Activated CD4-positive, alpha-beta T cell treated with anti-CD3 and anti-CD28 coated beads for 1 hour (primary cell): ENCODE measurements at places on chromosomes 4 and X.

- no peak for DNase-seq
Observed at GRCh38 chr4:56149591-56149990, 200.8 kb downstream of the CEP135 start.

DNA sequence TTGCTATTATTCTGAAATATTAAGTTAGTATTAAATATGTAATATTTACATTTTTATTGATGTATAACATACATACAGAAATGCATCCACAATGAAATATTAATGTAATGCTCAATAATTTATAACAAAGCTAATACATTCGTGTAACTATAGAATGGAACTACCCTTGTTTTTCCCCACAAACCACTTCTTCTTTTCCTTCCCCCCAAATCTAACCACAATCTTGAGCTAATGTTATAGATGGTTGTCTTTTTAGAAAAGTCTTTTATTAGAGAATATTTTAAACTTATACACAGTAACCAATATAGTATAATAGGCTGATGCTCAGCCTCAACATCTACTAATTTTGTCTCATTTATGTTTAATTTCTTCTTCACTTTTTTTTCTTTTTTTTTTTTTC is 4.5 kb upstream of the ZNF732 start:
- DNase-seq: no peak

DNA sequence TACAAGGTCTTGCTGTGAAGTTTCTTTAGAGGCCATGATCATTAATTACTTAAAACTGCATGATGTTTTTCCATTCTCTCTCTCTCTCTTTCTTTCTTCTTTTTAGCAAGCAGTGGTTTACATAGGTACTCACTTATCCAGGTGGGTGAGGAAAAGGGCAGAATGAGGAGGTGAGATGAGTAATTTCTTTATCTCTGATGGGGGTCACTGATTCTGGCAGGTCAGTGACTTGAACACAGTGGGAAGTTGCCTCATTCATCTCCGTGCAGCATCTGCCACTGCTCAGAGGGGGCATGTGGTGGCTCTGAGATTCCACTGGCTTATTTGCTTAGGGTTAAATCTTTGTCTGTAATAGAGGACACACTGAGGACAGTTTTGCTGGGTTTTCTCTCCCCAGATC is 62.6 kb downstream of the FAM114A1 start:
- DNase-seq: no peak

DNA sequence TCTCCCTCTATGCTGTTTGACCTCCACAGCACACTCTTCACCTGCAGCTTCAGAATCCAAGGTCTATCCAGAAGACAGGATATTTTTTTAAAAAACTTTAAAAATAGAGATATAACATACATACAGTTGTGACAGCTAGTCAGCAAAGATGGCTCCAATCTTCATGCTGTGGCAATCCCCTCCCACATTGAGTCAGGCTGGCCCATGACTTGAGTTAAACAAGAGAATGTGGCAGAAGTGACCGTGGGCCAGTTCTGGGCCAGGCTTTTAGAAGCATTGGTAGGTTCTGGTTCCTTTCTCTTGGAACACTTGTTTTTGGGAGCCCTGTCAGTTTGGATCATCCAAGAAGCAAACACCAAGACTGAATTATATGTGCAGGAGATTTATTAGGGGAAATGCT is 36.1 kb upstream of the REPS2 start:
- DNase-seq: no peak

DNA sequence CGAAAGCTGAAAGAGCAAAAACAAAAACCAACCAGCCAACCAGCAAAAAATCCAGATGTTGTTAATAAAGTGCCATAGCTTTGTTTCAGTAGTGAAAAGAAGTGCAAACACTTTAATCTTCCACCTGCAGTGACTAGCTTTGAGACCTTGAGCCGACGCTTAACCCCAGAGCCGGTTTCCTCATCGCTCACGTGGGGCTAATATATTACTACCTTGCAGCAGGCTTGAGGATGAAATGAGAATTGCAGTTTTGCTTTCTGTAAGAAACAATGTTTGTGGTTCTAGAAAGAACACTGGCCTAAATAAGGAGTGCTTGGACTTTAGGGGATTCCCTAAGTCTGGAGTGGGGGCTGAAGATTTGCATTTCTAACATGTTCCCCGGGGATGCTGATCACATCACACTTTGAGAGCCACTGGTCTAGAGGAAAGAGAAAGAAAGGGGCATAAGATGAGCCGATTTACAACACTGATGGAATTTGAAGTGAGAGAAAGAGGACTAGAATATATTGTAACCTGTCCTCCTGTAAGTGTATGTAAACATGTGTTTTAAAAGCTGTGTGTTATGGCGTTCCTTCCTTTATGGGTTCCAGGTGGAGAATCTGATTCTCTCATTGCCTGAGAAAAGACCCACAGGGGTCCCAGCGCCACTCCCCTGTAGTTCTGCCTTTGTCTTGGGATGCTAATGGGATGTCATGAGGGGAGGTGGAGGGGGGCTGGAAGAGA is 1.4 kb downstream of the FGF2 start:
- DNase-seq: no peak

DNA sequence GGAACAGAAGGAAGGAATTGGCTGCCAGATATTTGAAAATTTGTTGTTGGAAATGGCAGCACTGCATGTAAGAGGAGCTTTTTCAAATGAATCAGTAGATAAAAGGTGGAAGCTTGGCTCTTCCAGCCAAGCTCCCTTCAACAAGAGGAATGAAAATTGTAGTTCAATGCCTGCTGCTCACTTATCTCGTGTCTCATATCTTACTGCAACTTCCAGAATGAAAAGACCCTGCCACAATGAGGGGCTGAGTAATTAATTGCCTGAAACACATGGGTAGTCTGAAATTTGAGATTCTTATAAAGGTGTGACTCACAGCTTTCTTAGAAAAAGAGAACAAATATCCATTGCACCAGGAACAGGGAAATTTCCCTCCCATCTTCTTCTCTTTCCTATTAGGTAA is 53.0 kb downstream of the HAND2 start:
- DNase-seq: no peak

DNA sequence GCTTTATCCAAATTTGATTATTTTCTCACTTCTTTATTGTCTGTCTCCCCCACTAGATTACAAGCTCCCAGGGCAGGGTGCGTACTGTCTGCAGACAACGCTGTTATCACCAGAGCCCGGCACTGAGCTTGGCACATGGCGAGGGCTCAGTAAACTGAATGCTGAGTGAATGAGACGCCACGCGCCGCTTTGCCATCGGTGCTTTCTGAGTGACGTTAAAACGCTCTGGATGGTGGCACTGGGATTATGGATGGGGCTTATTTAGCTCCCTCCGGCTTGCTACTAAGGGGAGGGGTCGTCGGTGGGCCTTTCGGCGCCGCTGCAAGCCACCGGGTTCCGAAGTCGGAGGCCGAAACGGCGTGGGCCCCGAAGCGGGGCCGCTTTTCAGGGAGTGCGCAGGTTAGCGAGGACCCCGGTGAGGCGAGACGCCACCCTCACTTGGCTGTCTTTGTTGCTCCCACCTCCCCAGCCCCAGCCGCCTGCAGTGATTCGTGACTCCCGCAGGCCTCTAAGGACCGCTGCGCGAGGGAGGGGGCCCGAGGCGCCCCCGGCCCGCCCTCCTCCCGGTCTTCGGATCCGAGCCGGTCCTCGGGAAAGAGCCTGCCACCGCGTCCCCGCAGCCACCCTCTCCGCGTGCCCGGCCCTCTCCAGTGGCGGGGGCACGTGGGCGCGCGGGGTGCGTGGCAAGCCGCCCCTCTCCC is 569 bp upstream of the FHL1 start:
- DNase-seq: no peak

DNA sequence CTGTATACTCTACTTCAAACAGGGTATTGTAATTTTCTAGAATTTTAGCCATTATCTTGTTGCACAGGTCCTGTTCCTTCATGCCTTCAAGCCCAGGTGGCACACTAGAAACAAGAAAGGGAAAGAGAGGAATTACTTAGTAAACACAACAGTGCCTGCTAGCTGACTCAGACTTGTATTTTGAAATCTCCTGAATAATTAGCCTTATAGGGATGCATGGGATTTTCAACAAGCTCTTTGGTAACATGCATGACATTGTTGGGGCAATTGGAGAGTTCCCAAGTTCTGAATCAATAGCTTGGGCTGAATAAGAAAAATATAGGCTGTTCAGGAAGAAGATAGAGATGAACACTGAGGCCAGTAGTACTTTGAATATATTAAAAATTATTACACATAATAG is 118.8 kb downstream of the FAM13A start:
- DNase-seq: no peak

GRCh38 chr4:104772849-104773248 is 278.2 kb upstream of the CXXC4 start:
- DNase-seq: no peak

DNA sequence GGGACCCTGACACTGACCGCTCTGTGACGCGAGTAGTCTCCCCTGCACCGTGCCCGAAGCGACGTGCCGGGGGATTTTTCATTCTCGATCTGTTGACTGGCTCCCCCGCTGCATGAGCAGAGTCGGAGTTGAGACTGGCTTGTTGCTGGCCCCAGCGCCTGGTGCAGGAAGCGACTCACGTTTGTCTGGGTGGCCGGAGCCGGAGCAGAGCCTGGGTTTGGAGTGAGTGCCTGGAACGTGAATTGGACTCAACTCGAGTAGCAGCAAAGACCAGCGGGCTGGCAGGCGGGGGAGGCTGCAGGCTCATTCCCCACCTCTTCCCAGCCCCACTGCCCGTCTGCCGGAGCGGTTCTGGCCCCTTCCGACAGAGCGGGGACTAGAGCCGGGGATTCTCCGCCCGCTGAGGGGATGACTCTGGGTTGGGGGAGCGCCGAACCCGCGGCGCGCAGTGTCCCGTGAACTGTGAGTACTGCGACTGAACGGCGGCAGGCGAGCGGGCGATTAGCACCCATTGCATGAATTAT is 554 bp downstream of the PCDH7 start:
- DNase-seq: no peak

DNA sequence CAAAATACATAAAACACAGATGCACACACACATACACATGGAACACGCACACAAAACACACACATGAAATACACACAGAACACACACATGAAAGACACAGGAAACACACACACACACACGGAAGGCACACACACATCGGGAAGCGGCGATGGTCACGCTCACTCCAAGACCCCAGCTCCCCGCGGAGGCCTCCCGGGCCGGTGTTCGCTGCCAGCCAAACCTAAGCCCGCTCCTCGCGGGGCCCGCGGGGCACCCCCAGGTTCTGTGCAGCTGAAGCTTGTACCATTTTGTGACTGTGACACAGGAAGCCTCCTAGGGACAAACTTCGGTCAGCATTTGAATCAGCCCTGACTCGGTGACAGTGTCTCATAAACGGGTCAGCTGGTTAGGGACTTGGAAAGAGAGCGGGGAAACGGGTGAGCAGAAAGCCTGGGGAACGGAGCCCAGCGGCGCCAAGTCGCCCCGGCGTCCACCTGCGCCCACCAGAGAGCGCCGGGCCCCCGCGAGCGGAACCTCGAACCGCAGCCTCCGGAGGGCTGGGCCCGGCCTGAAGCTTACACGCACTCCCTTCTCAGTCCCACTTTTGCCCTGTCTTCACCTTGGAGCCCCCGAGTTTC is 32.1 kb downstream of the F11 start:
- no peak for DNase-seq

DNA sequence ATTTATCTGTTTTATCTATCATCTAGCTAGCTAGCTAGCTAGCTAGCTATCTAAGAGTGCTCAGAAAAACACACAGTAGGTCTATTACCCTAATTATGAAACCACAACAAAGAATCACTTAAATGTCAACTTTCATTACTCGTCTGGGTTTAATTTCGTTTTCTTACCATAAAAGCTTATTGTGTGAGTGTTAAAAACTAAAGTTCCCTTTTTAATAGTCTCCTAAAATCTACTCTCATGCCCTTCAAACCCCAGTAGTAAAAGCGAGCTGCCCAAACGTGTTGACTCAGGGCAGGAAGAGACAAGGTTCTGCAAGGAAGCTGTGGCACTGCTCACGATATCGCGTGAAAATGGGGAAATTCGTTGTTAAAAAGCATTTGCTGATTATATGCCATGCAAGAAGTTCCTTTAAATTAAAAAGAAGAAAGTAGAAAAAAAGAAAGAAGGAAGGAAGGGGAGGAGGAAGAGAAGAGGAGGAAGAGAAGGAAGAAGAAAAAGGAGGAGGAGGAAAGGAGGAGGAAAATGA is 595 bp downstream of the MBNL3 start:
- DNase-seq: no peak

- DNase-seq: no peak
Observed at GRCh38 chrX:31114858-31115257, 43.0 kb upstream of the FTHL17 start.

DNA sequence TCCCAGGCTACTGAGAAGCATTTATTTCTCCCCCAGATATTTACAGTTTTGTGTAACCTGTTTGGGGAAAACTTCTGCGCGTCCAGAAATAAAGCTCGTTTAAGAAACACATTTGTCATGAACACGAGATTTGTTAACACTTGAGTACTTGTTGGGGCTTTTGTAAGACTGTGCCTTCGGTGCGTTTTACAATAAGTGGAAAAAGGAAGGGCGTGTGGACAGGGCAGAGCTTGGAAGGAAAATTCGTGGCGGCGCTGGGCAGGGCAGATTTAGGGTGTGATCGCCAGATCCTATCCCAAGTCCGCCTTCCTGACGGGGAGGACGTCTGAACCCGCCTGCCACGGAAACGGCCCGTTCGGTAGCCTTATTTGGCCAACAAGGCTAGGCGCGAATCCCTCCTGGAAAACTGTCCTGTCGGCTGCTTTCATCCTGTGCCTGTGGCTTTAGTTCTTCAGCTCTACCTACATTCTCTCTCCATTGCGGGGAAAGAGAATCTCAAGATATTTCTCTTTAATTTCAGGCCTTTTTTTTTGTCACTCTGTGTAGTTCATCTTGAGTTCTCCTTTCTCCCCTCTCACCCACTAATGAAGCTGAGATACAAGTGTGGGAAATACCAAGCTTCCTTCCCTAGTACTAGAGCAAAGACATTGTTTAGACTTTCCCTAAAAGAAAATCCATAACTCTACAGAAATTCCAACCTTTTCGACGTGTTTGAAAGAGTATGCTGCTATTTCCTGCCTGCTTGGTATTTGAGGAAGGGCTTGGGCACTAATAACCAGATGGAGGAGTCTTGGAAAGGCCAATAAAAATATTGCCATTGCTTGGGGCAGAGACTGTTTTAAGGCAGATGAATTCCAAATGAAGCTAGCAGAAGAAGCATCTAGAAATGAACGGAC is 982 bp downstream of the PDLIM5 start:
- DNase-seq: no peak

DNA sequence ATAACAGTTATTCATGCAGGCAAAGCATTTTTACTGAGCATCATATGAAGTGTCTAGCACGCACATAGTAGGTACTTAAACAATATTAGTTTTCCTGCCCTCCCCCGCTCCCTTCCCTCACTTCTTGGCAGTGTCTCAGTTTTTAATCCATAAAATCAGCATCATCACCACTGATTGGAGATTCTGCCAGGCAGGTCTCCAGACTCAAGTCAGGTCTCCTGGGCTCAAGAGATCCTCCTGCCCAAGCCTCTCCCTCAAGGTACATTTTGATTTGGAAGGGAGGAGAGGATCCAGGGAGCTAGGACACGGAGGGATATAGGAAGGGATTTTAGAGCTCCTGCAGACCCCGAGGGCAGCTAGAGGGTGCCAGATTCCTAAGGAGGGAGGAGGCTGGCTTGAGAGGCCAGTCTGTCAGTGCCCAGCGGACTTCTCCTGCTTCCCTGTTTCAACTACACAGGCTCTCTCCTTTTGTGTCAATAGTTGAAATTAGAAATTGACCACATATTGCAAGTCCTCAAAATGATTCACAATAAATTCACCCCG is 4.4 kb upstream of the FAT1 start:
- no peak for DNase-seq

- no peak for DNase-seq
Observed at GRCh38 chrX:21711129-21711847, 46.6 kb downstream of the SMPX start.
